ENCODE measurements at places on chromosomes 6 and 20. TPM values are rescaled to one million over a fixed set of nuclear protein-coding genes. Genes with fewer than 3 reads are reported as not detected.

DNA sequence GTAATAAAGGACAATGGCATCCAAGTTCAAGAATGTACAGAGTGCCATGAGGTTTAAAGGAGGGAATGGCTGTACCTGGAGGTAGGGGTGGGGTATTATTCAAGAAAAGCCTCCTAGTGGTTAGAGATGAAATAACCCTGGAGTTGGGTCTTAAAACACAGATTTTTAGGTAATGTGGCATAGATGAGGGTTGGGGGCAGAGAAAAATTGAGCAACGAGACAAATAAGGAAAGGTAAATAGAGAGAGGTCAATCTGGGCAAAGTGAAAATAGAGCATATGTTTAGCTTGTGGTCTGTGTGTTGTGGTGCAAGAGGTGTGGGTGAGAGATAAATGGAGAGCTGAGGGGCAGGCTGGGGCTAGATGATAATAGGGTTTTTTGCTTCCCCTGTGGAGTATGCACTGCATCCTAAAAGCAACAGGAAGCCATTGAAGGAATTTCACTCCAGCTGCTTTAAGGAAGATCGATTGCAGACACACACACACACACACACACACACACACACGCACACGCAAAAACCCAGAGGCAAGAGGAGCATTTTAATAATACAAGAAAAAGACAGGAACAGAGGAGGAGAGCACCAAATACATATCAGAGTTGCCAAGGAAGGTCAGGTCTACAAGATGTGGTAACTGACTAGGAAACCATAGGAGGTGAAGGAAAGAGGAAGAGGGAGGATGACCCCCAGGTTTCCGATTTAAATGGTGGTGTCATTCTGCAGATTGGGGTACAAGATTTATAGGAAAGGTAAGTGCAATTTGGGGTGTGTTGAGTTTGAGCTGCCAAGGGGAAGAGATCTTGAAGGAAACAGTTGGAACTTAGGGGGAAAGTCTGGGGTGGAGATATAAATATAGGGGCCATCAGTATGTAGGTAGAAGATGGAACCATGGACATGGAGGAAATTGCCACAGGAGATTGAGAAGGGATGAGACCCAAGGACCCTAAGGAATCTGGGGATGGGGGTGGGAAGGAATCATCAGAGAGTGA lies 31.3 kb upstream of the ADGRF1 start:
- no peak for DNase-seq
- no peaks in the 10 kb centered on the region for H3K4me1 ChIP-seq
- H3K36me3 ChIP-seq, result no peaks in the 10 kb centered on the region
- no peak overlapping the region for H3K4me3 ChIP-seq

- H3K27ac ChIP-seq, result no peak overlapping the region
- no peak overlapping the region for H3K4me3 ChIP-seq
- peaks cover 12% of the 10 kb centered on the region for H3K27me3 ChIP-seq
- DNase-seq, result no peak
Measured at GRCh38 chr20:20224806-20225205, 143.1 kb upstream of the INSM1 start.

SLC35B2 gene
- 14.1 TPM for total RNA-seq

GRCh38 chr6:100035873-100036653 lies 42.0 kb upstream of the MCHR2 start:
- no peak overlapping the region for H3K4me3 ChIP-seq
- no peak for DNase-seq
- H3K27ac ChIP-seq, result no peak overlapping the region
- H3K4me1 ChIP-seq, result peaks cover 5% of the 10 kb centered on the region
- peaks cover 4% of the 10 kb centered on the region for H3K27me3 ChIP-seq
- H3K36me3 ChIP-seq, result no peaks in the 10 kb centered on the region

DNA sequence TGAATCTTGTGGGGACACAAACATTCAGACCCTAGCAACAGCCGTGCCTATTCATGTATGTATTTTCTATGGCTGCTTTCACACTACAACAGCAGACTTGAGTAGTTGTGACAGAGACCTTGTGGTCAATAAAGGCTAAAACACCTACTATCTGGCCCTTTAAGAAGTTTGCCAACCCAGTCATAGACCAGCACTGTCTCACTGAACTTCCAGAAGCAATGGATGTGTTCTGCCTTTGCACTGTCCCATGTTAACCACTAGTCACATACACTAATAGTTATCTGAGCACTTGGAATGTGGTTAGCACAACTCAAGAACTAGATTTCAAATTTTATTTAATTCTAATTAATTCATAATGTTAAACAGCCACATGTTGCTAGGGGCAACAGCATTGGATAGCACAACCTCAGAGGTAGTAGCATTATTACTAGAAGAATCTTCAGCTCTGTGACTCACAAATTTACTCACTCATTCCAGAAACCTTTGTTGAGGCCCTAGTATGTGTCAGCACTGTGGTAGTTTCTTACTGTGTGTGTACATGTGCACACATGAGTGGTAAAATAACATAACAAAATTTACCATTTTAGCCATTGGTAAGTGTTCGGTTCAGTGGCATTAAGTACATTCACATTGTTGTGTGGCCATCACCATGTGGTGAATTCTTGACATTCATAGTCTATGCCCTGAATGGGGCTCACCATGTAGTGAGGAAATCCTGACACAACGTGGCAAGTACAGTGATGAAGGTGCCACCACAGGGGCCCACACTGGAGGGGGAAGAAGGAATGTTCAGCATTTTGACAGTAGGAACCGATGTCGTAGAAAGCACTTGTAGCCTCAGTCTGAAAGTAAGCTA lies 107.3 kb downstream of the CEP57L1 start:
- H3K36me3 ChIP-seq, result no peaks in the 10 kb centered on the region
- H3K4me3 ChIP-seq, result no peak overlapping the region
- DNase-seq, result peak; percentile 59
- no peaks in the 10 kb centered on the region for H3K27me3 ChIP-seq
- H3K27ac ChIP-seq, result peak overlapping the region; percentile 59

Measured in activated CD4-positive, alpha-beta T cell treated with anti-CD3 and anti-CD28 coated beads for 36 hours (primary cell).